AG09309 (cell line): ENCODE measurements at places on chromosomes 12 and 14.
A peak's percentile ranks its signal among the peaks of the same experiment; 100 is the strongest.

DNA sequence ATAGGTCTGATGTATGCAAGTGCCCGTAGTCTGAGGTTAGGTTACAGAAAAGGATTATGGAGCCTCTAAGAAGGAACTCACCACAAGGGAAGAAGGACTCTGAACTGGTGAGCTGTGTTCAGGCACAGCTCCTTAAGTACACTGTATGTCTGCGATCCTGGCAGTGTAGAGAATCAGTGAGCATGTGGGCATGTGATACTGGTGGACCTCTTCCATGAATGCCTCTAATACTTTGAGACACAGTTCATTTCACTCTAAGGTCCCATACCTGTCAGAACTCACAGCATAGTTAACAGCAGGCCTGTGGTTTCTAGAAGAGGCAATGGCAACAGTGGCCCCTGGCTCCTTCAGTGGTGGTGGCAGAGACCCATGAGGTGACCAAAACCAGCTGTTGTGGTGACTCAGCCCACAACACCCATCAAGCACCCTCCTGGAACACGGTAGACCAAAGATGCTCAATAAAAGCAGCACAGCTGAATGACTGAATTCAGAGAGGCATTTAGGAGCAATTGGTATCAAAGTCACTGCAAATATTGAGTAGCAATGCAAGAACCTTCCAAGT lies 6.9 kb upstream of the OR6J1 start:
- no peak for DNase-seq

DNA sequence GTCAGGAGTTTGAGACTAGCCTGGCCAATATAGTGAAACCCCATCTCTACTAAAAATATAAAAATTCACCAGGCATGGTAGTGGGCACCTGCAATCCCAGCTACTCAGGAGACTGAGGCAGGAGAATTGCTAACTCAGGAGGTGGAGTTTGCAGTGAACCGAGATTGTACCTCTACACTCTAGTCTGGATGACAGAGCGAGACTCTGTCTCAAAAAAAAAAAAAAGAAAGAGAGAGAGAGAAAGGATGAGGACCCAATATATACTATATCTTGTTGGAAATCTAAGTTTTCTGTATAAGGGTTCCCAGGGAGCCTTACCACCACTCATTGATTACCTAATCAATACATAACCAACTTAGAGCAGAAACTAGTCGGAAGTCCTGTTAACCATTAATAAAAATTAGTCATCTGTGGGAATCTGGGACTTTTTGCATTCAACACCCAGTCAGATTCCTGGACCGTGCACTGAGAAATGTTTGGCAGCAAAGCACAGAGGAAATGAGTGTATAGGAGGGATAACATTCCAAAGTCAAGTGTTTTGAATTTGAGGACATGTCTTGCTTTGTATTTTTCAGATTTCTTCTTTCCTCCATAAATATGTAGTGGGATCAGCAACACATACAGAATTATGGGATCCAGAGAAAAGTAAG lies 44.8 kb upstream of the NR2C1 start:
- peak; percentile 63 for DNase-seq

GRCh38 chr12:20463913-20464524 lies 95.7 kb downstream of the PDE3A start:
- DNase-seq = no peak

DNA sequence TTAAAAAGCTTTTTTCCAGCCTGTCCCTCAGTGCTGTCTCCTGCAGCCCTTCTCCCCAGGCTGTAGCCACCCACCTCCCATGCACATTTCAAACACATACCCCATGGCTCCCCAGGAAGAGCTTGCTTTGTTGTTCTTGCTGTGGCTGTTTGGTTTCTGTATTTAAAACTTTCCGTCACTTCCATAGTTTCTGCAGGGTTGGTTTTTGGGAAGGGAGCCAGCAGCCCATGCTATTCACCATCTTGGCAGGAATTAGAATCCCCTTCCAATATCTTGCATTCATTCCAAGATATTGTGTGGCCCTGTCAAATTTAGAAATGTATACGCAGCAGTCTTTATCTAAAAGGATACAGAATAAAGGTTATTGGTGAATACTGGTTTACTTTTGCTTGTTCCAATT lies 29.6 kb downstream of the CFAP251 start:
- DNase-seq = no peak

DNA sequence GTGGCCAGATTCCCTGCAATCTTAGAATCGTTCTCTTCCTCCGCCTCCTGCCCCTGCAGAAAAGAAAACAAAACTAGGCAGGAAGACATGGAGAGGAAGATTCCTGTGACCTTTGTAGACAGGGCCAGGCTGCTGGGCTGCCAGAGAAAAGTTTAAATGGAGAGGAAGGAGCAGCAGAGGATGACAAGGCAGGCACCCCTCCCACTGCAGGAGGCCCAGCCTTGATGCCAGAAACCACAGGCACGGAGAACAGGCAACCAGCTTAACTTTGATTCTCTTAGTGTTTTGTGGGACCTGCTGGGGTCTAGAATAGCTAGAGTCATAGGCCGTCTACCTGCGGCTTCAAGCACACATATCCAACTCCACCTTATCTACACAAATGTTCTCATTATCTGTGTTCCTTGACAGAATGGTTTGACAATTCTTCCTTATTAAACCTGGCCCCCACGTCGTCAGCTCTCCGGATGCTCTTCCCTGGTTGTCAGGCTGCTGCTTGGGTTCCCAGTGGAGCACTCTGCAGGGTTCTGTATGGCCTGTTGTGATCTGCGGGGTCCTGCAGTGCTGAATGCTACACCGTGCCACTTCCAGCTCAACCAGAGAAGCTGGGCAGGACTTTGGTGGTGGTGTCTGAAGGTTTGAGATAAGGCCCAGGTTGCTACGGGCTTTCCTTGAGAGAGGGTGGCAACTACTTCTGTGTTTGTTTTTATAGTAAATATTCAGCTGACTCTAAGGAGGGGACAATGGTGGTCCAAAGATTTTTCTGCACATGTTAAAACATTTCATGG lies 609.5 kb downstream of the AACS start:
- no peak for DNase-seq

DNA sequence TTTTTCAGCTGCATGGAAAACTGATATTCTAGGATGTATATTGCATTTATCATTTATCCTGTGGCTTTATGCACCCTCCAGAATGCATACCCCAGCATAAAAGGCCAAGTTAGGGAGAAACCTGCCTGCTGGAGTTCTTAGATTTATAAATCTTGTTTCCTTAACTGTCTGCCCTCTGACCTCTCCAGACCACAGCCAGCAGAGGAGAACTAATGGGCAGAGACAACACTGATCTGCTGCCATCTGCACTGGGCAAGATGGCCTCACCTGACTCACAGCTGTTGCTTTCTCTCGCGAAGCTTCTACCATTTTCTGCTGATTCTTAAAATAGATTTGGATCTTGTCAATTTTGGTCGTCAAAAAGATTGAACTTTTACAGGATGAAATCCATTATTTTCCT lies 65.8 kb downstream of the PPP2R5C start:
- DNase-seq = no peak

DNA sequence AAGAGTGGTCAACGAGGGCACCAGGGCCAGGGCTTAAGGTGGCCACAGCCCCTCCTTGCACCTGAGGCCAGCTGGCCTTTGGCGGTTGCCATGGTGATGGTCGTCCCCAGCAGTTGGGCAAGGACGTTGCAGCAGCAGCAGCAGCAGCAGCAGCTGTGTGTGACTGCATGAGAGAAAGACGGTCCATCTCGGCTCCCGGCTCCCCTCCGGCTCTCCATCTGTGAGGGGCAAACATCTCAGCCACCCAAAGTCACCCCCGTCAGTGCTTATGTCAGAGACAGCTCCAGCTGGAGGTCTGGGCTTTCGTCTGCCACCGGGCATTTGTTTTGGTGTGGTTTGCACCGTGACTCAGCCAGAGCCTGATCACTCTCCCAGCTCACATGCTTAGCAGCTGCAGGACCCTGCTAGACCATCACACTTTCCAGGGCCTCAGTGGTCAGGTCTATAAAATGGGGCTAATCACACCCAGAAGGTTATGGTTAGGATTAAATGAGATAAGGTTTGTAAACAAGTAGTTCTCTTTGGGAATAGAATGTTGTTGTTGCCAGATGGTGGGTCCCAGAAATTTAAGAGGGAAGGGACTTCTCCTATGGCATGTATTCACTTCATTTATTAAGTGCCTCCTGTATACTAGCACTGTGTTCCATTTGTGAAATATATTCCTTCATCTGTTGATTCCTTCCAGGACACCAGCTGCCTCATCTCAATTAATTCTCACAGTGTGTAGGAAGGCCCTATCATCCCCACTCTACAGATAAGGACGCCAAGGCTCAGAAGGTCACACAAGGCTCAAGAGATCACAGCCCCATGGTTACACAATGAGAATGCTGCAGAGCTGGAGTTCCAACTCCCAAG lies 212.6 kb upstream of the LHX5 start:
- no peak for DNase-seq

GRCh38 chr14:59126714-59127436 lies 61.6 kb upstream of the DAAM1 start:
- DNase-seq = no peak

DNA sequence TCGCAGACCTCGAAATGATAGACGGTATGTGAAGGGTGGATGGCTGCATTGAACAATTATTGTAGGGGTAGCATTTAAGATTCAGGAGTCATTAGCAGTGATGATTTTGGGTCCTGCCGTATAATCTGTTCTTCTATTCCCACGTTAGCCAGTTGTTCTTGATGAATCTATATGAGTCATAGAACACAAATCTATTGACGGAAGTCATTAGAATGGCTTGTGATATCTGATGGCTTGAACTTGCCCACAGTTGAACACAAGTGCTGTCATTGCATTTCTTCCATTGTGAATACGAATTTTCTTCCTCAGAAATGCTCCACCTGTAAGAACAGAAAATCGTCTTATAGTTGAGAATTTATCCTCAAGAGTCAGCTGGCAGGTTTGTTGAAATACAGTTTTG lies 1.9 kb downstream of the SRSF5 start:
- no peak for DNase-seq

GRCh38 chr14:61489512-61489911 lies 168.1 kb downstream of the PRKCH start:
- no peak for DNase-seq

GRCh38 chr12:32756476-32757066 lies 874 bp upstream of the YARS2 start:
- DNase-seq = no peak

DNA sequence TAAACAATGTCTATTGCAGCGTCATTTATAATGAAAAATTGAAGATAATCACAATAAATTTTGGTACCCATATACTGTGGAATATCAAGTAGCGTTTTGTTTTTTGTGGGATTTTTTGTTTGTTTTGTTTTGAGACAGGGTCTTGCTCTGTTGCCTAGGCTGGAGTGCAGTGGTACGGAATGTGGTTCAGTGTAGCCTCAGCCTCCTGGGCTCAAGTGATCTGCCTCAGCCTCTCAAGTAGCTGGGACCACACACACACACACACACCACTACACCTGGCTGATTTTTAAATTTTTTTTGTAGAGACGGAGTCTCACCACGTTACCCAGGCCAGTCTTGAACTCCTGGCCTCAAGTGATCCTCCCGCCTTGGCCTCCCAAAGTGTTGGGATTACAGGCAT lies 6.6 kb downstream of the ZNF664 start:
- DNase-seq = no peak

DNA sequence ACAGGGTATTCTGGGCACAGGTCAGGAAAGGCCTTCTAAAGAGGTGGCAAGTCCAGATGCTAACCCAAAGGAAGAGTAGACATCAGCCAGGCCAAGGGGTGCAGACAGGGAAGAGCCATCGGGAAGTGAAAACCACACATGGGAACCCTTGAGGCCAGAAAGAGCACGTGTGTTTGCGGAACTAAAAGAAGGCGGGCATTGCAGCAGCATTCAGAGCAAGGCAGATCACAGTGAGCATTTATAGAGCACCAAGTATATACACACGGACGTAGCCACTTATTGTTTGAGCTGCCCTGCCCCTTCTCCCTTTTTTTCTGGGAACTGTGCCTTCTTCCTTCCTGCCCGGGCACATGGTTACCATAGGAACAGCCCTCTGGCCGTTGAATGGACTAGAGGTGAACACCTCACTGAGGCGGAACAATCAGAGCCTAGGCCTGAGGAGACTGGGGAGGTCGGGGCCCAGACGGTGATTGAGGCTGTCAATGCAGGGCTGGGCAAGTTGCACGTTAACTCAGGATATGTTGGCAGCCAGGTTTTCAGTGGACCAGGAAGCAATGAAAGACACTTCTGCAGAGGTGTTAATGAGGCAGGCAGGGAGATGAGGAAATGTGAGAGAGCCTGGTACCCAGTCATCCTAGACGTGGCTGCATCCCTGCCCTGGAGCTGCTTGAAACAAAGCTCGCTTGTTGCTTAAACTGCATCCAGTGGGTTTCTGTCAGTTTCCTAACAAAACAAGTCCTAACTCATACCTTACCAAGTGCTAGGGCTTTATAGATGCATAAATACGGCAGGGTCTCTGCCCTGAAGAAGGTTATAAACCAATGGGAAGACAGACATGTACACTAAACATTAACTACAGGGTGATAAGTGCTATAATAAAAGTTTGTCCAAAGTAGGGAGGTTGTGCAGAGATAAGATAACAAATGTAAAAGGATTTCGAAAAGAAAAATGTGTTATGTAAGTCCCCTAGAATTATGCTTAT lies 34.2 kb downstream of the MOAP1 start:
- DNase-seq = no peak

- no peak for DNase-seq
Observed at GRCh38 chr12:82567688-82568087, 119.0 kb upstream of the TMTC2 start.

GRCh38 chr14:72599579-72600470 lies 294.1 kb downstream of the DPF3 start:
- no peak for DNase-seq

DNA sequence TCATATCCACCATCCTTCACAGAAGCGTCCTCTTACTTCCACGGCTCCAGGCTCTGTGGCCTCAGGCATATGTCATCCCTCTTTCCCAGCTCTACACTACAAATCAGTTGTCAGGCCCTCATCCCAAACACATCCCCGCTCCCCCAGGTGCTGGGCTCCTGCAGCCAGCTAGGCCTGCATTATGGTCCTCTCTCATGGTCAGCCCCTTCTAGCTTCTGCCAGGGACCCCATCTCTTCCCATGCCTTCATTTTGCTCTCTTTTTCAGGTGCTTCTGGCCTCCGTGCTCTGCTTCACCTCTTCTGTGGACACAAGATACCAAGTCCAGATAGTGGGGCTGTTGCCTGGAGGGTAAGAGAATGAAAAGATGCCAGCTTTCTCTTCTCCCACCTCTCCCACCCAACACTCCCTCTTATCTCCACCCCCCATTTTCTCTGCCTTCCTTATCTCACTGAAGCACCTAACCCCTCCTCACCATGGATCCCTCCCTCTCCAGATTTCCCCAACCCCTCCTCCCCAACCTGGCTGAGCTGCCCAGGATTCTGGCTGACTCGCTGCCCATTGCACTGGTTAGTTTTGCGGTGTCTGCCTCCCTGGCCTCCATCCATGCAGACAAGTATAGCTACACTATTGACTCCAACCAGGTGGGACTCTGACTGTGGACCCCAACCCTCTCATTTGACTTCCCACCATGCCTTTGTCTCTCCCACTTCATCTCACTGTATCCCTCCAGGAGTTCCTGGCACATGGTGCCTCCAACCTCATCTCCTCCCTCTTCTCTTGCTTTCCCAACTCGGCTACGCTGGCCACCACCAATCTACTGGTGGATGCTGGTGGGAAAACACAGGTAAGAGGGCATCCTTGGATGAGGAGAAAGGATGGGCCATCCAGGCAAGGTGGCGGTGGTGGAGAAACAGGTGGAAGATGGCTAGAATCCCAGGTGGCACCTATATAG lies 10.4 kb downstream of the B4GALNT1 start:
- no peak for DNase-seq

- DNase-seq = no peak
Observed at GRCh38 chr14:103886304-103887169, 39.2 kb upstream of the PPP1R13B start.
